ENCODE measurements at places on chromosomes 1 and 21. TPM values are rescaled to one million over a fixed set of nuclear protein-coding genes. Genes with fewer than 3 reads are reported as not detected.

TRIM67 gene
- 1.1 TPM for total RNA-seq

DNA sequence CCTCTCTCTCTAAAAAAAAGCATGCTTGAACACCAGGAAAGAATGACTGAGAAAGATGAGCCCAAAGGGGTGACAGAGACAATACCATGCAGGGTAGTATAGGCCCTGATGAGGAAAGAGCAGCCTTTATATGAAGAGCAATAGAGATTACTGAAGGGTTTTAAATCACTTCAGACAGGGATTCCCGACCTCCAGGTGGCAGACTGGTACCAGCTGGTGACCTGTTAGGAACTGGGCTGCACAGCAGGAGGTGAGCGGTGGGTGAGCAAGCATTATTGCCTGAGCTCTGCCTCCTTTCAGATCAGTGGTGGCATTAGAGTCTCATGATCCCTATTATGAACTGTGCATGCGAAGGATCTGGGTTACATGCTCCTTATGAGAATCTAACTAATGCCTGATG, 30.8 kb upstream of the GTF2B start:
- no peak overlapping the region for H3K27ac ChIP-seq
- H3K27me3 ChIP-seq: no peaks in the 10 kb centered on the region
- H3K4me3 ChIP-seq: no peak overlapping the region
- no peak for DNase-seq

DNA sequence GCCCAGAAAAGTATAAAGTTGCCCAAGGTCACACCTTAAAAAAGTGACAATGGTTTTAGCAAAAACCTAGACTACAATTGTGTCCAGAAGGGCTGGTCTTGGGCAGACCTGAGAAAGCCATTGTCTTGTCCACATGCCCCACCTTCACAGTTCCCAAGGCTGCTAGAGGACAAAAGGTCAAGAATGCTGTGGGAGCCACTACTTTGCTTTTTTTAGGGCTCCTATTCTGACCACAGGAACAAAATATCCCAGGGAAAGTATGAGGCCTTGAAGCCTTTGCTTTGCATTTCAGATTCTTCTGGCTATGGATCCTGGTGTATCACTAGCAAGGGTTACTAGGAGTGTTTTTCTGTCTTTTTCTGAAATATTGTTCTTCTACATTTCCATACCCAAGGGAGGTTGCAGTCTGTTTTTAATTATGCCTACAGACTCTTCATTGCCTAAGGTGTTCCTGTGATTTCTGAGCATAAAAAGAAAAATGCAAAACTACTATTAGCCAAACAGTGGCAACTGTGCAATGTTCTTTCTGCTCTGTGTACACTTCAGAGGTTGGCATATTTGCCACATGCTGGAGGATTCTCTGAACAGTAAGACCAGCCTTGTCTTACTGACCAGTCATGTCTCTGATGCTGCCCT, 10.7 kb downstream of the C1orf162 start:
- peaks cover 3% of the 10 kb centered on the region for H3K27me3 ChIP-seq
- no peak for DNase-seq
- no peak overlapping the region for H3K4me3 ChIP-seq
- no peaks in the 10 kb centered on the region for H3K4me1 ChIP-seq
- H3K27ac ChIP-seq: no peak overlapping the region

DNA sequence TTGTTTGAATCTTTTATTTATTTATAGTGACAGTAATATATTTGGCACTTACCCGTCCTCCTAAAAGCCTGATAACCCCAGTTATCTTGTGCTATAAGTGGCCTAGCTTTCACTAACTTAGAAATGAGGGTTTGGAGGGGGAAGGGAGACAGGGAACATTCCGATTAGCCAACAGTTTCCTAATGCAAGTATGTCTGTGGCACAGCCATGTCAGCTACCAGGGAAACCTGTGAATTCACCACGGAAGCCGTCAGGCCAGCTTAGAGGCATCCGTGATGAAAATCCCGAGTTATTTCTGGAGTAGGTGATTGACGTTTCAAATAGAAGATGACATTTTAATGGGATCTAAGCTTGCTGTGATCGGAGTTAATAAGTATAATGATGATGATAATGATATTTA, 39.4 kb upstream of the BCL10 start:
- peaks cover 58% of the 10 kb centered on the region for H3K4me1 ChIP-seq
- no peak overlapping the region for H3K4me3 ChIP-seq
- H3K27ac ChIP-seq: peak overlapping the region; percentile 92
- DNase-seq: no peak
- H3K27me3 ChIP-seq: no peaks in the 10 kb centered on the region

GRCh38 chr21:41894511-41894910, 15.4 kb upstream of the PRDM15 start:
- no peaks in the 10 kb centered on the region for H3K36me3 ChIP-seq
- no peaks in the 10 kb centered on the region for H3K27me3 ChIP-seq
- no peak overlapping the region for H3K4me3 ChIP-seq
- no peak for DNase-seq
- H3K27ac ChIP-seq: no peak overlapping the region

GRCh38 chr1:51487628-51488027, 31.4 kb downstream of the EPS15 start:
- no peaks in the 10 kb centered on the region for H3K4me1 ChIP-seq
- no peak for DNase-seq
- H3K27ac ChIP-seq: no peak overlapping the region
- H3K4me3 ChIP-seq: no peak overlapping the region
- H3K36me3 ChIP-seq: no peaks in the 10 kb centered on the region
